Stimulated activated CD8-positive, alpha-beta memory T cell treated with anti-CD3 and anti-CD28 coated beads, Interleukin-12 subunit alpha, Interleukin-12 subunit beta, amount 100 ng/mL, for 4 hours (primary cell): ENCODE measurements at places on chromosomes 5 and 9.
A peak's percentile ranks its signal among the peaks of the same experiment; 100 is the strongest.

- DNase-seq: no peak
Measured at GRCh38 chr9:134428559-134428958, 102.3 kb downstream of the RXRA start.

- DNase-seq: no peak
Measured at GRCh38 chr5:126044111-126044668, 379.0 kb upstream of the GRAMD2B start.

- no peak for DNase-seq
Measured at GRCh38 chr9:83062651-83063527, at the start of gene RASEF. Gene RASEF, minus strand, starts transcription at chr9:83063142. Its CDS starts 275 bp downstream, at chr9:83062867.

DNA sequence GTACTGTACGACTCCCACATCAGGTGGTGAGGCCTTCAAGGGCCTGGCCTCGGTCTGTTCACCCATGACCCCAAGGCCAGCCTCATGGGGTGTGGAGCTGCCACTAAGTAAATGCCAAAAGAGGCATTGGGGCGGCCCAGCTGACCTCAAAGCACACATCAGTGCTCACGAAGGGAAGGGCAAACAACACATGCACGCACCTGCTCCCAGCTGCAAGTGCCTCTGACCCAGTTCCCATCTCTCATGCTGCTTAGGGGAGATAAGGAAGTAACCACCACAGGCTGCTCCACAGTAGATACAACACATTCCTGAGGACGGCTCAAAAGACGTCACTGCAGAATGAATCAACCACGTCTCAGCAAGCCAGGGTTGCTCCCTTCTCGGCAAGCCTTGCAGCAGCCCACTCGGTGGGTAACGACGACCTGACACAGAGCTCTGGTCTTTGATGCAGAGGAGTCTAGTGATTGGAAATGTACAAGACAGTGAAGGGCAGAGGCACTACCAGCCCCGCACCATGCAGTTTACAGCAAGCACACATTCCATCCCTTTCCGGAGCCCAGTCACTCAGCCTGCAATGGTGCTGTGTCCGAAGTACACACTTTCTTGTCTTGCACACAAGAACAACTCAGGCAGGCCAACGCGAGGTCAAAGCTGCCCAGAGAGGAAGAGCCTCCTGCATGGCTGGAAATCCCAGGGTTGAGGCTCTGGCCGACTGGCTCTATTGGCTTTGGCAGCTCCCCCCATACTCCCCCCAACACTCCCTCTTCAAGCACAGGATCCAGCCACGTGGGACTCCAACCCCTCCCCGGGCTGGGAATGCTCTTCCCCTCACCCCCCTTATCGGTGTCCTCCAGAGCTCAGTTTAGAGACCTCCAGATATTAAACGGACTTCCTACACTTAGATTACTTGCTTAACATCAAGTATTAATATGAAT lies 31.8 kb downstream of the FABP6 start:
- DNase-seq: no peak

DNA sequence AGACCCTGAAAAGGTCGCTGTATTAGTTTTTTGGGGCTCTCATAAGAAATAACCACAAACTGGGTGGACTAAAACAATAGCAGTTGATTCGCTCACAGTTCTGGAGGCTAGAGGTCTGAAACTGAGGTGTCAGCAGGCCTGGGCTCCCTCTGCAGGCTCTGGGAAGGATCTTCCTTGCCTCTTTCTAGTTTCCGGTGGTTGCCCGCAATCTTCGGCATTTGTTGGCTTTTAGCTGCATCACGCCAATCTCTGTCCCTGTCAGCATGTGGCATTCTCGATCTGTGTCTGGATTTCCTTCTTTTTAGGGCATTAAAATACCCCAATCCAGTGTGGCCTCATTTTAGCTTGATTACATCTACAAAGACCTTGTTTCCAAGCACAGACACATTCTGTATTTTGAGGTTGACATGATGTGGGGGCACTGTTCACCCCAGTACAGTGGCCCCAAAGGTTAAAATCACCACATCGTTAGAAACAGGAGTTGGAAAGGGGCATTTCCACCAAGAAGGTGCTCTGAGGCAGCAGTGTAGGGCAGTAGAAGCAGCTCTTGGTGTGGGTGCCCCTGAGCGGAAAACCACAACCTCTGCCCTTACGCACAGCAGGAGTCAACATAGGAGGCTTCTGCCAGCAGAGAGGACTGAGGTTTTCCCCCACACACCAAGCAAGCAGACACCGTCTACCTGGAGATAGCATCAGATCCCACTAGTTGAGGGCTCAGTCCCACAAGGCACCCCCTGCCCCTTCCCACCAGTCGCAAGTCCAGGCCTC lies 13.5 kb downstream of the ZNF79 start:
- no peak for DNase-seq

- no peak for DNase-seq
Measured at GRCh38 chr5:10527281-10527950, 36.5 kb upstream of the ANKRD33B start.

DNA sequence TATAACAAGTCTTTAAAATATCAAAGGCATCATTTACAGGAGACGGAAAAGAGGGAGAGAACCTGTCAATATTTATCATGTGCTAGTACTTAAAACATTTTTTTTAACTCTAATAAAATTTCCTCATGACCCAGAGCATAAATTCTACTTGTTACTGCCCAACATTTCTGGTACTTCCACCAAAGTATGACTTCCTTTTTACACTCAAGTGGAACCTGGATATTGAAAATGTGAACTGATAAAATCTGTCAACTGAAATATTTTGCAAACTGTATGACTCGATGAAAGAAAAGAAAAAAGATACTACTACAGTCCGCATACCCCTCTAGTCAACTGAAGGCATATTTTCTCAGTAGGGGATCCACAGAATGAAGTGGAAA lies 37.1 kb downstream of the FAM13B start:
- DNase-seq: no peak

DNA sequence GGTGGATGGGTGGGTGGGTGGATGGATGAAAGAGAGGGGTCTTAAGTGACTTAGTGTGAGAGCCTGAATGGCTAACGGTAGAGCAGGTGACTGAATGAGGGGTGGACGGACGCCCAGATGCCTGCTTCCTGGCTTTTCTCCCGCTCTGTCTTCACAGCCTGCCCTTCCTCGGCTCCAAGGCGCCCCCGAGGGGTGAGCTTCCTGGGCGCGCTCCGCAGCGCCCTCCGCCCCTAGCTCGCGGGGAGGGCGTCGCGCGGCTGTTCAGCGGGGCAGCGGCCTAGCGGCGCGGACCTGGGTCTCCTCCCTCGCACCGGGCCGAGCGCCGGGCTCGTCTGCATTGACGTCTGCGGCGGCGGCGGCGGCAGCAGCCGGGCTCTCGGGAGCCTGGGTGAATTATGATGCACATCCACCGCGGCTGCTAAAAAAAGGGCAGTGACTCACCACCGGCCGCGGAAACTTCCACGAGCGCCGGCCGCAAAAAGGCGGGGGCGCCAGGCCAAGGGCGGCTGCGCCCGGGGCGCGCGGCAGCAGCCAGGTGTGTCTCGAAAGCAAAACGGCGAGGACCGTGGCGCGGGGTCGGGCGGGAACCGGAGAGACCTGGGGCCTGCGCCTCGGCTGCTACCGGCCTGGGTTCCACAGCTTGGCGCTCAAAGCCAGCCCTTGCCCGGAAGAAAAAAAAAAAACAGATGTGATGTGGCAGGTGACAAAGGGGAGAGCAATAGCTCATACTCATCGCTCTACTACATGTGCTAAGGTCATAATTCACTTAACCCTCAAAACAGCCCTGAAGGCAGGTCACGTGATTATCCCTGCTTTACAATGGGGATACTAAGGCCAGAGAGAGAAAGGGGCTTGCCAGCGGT lies 143.0 kb upstream of the ADRA1B start:
- peak; percentile 72 for DNase-seq

DNA sequence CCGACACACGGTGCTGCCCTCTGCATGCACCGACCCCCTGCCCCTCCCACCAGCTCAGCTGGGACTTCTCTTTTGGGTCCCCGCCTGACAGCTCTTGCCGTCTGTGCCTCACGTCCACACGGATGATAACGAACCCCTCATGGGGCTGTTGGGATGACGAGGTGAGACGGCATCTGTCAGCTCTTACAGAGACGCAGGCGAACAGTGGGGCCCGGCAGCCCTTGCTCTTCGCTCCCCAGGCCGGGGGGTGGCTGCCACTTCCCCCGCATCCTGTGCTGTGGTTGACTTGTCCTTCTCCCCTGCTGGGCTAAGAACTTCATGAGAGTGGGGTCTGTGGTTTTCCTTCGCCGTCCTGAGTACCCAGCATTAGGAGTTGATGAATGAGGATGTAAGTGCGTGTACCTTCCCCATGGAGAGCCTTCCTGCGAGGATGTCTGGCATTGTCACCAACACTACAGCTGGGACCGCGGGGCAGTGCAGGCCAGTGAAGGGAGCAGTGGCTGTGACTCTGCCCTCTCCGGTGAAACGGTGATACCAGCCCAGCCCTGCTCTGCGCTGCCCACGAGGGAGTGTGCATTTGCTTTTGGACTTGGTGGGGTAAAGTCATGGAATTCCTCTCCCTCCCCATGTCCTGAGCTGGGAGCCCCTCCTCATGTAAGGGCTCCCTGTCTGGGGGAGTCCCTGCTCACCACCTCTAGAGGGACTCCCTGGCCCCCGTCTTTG lies 23.2 kb downstream of the HK3 start:
- no peak for DNase-seq

DNA sequence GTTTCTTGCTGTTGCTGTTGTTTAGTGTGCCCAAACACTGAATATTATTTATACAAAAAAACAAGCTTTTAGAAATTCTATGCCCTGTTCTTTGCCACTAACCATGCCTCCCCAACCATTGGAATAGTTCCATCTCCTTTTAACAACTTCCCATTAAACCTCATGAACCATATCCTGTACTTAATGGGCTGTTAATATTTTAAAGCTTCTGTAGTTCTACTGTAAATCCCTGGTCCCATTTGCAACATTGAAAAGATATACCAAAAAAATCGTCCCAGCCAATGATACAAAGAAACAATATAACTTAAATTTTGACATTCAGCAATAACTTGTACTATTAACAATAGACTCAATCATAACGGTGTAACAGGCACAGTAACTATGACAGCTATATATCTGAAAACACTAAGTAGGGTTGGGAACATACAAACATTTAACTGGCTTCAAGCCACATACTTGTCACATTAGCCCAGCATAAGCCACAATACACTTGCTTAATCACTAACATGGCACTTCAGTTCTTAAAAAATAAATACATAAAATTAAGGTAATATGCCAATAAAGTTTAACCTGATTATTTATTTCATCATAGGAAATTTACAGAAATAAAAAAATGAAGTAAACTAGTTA lies 86.1 kb downstream of the ADAMTS6 start:
- DNase-seq: no peak

DNA sequence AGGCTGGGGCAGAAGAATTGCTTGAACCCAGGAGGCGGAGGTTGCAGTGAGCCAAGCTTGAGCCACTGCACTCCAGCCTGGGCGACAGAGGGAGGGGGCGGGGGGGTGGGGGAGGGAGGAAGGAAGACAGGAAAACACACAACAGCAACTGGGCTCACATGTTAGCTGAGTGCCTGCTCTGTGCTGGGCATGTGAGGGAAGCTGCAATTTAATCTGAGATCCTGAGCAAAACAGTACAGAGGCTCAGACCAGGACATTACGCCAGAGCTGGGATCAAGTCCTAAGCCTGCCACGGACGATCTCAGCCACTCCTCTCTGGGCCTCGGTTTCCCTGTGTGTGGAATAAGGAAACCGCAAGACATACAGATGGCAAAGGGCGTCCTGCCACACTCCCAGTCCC lies 119.1 kb downstream of the VAV2 start:
- no peak for DNase-seq

GRCh38 chr5:163596608-163597315 lies 91.3 kb downstream of the MAT2B start:
- DNase-seq: no peak

DNA sequence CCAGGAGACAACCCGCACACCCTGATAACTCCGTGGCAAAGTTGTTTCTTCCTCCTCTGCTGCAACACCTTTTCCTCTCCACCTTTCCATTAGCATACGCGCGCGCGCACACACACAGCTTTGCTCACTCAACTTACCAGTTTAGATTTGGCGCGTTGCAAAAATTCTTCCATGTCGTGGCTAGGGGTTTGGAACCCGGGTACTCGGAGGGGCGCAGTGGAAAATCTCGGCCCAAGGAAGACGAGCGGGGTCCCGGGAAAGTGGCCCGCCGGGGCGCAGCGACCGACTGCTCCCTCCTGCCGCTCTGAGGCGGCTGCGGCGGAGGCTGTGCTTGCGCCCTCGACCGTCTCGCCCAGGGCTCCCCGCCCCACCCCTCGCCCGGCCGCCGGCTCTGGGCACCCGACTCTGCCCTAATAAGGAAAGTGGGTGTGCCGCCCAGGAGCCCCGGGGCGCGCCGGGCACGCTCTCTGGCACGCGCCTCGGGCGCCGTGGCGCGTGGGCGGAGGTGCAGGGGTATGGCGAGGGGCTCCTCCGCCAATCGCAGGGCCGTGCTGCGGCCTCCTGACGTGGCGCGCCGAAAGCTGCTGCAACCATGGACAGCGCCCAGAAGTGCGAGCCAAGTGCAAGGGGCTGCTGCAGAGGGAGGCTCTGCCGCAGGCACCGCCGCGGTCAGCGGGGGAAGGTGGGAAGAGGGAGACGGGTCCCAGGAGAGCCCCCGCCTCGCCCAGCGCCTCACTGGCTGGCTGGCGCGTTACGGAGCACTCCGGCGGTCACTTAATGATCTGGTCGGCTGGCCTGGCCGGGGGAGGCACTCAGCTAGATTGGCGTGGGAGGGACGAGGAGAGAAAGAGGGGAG lies at the start of gene PRUNE2:
Gene PRUNE2 (minus strand): TSS at position 324 of the 856 bp plus-strand sequence. CDS start 151 bp downstream, at position 173.
- no peak for DNase-seq

DNA sequence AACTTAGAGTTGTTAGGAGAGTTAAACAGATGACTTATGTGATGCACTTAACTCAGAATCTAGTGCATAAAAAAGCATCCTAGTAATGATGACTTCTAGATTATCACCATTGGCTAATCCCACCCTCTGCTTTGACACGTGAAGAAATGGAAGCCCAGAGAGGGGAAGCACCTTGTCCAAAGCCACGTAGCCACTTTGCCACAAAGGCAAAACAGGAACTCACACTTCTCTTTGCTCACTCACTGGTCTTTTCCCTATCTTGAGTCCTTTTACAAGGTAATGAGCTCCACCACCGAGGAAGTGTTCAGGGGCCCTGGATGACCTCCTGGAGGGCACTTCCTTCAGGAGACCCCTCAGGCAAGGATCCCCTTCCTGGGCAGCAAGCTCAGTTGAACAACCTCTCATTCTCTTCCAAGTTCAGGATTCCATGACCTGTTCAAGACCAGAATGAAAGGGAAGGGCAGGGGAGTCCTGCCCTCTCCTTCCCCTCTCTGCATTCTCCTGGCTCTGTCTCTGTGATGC lies 89.7 kb downstream of the HRH2 start:
- no peak for DNase-seq
